AG09319 (cell line): ENCODE measurements at places on chromosomes 7 and 10.

DNA sequence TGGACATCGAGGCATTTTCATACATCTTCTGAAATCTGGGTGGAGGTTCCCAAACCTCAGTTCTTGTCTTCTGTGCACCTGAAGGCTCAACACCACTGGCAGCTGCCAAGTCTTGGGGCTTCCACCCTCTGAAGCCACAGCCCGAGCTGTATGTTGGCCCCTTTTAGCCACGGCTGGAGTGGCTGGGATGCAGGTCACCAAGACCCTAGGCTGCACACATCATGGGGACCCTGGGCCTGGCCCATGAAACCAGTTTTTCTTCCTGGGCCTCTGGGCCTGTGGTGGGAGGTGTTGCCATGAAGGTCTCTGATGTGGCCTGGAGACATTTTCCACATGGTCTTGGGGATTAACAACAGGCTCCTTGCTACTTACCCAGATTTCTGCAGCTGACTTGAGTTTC, 62.1 kb downstream of the INPP5A start:
- DNase-seq, result no peak

DNA sequence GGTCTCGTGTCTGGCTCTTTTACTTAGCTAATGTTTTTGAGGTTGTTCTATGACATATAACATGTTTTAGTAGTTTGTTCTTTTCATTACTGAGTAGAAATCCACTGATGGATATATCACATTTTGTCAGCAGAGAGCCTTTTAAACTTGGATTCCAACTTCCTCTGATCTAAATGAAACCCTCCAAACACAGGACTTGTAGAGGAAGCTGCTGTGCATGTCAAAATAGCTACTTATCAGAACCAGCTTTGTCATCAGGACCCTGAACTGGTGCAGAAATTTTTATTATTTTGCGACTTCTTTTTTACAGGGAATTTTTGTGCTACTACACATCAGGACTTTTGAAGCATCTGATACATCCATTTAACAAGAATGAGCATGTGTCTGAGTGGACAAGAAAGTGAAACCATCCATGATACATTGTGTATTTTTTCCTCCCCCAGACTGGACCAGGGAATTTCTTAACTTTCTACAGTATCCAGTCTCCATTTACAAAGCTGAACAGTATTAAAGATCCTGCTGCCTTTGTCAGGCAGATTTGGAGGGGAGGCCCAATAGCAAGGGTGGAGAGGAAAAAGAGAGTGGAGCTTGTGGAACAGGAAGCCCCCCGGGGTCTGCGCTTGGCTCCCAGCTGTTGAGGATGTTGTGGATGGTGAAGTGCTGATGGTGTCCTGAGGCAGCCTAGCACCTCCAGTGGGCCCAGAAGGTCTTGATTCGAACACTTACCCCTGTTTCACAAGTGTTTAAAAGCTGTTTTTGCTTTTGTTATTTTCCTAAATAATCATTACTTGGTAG, 29.3 kb upstream of the MTPAP start:
- DNase-seq, result no peak

- DNase-seq, result no peak
Measured at GRCh38 chr7:82012453-82012852, 242.6 kb upstream of the HGF start.

GRCh38 chr7:146216396-146217041, 99.9 kb downstream of the CNTNAP2 start:
- no peak for DNase-seq

DNA sequence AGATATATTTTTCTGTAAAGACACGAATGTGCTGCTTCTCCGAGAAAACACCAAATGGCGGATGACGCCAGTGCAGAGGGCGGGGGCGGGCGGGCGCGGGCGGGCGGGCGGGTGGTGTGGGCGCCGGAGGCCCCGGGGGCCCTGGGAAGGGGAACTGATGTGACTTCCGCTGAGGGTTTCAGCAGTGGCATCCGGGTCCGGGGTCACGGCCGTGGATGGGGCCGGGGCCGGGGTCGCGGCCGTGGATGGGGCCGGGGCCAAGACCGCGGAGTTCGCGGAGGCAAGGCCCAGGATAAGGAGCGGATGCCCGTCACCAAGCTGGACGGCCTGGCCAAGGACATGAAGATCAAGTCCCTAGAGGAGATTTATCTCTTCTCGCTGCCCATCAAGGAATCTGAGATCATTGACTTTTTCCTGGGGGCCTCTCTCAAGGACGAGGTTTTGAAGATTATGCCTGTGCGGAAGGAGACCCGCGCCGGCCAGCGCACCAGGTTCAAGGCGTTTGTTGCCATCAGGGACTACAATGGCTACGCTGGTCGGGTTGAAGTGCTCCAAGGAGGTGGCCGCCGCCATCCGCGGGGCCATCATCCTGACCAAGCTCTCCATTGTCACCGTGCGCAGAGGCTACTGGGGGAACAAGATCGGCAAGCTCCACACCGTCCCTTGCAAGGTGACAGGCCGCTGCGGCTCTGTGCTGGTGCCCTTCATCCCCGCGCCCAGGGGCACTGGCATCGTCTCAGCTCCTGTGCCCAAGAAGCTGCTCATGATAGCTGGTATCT, 20.3 kb upstream of the IGF2BP3 start:
- no peak for DNase-seq
